ENCODE measurements at places on chromosomes 1 and 21.

GRCh38 chr1:61742620-61743430 is 545 bp downstream of the PATJ start:
- DNase-seq, result peak; percentile 94

DNA sequence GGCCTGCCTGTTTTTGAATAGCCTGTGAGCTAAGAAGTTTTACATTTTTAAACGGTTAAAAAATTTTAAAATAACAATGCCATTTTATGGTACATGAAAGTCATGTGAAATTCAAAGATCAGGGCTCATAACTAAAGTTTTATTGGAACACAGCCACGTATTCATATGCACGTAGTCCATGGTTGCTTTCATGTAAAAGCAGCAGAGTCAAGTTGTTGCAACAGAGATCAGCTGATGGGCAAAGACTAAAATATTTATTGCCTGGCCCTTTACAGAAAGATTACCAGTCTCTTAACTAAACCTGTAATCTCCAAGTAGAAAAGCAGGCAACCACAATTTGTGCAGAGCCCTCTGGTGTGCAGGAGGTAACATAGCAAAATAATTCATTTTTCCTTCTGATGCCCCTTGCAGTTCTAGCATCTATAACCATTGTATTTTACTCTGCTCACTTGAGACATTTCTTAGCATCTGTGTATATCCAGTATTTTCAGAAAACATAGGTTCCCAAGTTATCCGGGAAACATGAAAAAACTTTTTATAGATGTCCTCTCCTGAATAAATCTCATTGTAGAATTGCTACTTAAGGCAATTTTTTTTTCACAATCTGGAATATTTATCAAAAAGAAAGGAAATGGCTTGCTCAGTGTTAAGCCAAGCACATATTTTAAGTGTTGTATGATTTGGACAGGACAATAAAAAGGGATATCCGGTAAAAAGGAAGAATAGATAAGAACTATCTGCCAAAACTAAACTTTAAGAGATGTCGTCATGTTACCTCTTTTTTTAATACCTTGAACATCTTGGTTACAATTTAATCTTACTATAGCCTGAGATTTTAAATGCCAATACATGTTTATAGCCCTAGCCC is 430.8 kb downstream of the PLPP3 start:
- DNase-seq, result no peak

DNA sequence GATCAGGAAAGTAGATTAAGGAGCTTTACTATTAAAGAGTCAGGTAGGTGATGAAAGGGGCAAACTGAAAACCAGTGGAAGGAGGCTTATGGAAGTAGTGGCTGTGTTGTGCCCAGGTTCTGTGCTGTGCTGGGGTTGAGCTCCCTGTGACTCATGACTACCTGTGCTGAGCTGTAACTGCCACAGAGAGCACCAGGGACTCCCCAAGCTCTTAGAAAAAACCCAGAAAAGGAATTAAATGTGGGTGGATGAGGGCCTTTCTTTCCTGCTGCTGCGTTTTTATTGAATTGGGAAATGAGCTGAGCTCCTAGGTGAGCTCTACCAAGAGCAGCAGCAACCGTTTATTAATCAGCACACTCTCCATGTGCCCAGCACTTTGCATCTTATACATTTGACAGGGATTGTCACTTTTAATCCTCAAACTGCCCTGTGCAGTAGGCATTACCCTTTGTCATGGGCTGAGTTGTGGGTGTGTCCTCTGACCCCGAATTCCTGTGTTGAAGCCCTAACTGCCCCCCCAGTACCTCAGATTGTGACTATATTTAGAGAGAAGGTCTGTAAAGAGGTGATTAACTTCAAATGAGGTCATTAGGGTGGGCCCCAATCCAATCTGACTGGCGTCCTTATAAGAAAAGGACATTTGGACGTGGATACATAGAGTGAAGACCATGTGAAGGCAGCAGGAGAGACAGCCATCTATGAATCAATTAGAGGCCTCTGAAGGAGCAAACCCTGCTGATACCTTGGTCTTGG is 65.4 kb downstream of the AK4 start:
- no peak for DNase-seq

GRCh38 chr1:68442822-68443556 is 6.8 kb downstream of the RPE65 start:
- no peak for DNase-seq

DNA sequence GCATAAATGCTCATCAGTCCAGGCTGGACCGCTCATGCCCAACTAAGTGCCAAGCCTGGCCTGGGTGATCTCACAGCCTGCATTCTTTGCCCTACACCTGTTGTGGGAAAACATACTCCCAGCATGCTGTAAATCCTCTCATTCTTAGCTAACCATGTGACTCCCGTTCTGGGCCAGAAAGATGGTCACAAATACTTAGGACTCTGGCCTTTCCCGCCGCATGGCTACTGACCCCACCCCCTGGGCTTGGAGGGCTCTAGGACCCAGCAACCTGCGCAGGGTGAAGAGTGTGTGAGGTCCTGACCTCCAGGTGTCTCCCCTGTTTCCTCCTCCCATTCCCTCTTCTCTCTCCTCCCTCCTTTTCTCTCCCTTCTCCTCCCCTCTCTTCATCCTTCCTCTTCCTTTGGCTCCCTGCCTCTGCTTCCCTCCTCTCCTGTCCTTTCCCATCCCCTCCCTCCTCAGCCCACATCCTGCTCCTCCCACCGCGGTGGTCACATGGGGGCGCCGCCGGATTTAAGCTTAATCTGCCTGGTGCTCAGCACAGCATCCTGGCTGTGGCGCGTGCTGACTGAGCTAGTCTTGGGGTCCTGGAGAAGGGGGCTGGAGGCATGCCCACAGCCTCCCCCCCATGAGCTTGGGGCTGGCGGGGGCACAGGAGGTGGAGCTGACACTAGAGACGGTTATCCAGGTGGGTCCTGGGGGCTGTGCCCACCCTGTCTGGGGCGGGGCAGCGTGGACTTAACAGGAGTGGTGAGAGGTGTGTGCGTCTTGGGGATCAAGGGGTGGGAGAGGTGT is at the start of gene CROCC:
Gene CROCC, plus strand, starts transcription at position 541 of the 795 bp plus-strand sequence. Its CDS starts 88 bp downstream, at position 629.
- no peak for DNase-seq
